Muscle of back (tissue), 13 donors: ENCODE measurements at places on chromosomes 2 and 18. TPM values are rescaled to one million over a fixed set of nuclear protein-coding genes. Genes with fewer than 3 reads are reported as not detected.

The MC5R gene
- polyA plus RNA-seq = 1.9 TPM

The PAIP2B gene
- 5.3 TPM for polyA plus RNA-seq

DNA sequence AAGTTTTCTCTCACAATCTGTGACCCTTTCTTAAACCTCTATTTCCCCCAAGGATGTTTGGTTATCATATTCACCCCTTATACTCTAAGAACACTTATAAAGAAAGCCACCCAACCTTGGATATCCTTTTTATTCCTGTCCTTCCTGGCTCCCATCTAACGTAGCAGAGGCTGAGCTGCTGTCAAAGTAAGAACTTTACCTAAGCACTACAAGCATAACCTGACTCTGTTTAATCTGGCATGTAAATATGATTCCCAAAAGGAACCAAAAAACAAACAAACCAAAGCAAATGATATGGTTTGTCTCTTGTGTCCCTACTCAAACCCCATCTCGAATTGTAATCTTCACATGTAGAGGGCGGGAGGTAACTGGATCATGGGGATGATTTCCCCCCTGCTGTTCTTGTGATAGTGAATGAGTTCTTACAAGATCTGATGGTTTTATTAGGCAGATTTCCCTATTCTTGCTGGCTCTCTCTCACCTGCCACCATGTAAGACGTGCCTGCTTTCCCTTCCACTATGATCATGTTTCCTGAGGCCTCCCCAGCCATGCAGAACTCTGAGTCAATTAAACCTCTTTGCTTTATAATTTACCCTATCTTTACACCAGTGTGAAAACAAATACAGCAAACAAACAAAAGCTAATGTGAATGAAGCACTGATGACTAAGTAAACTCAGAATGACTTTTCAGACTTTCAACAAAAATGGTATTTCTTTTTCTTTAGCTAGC lies 72.7 kb upstream of the SPOPL start:
- no peak for DNase-seq

- DNase-seq = peak; percentile 82
Observed at GRCh38 chr2:237465515-237466148, 21.4 kb upstream of the MLPH start.

DNA sequence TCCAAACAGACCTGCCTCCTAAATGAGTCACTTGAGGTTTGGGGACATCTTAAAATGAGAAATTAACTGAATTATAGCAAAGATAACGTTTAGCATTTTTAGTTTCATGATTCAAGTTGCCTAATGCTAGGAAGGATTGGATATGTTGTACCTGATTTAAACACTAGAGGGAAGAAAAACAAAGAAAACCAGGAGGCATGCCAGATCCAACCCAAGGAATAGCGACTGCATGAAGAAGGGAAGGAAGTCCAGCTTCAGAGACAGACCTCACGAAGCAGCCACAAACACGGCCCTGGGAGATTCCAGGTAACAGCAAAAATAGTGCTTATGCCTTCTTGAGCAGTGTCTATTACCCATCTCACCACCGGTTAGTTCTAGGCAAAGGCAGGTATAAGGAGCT lies 499.9 kb upstream of the SPHKAP start:
- no peak for DNase-seq

The MAP3K19 gene
- polyA plus RNA-seq = not detected
